Testis (tissue), 5 donors: ENCODE measurements at places on chromosomes 6 and 20. TPM values are rescaled to one million over a fixed set of nuclear protein-coding genes. Genes with fewer than 3 reads are reported as not detected.

KCNK5 gene
- 2.3 TPM for polyA plus RNA-seq

ZNF341 gene
- polyA plus RNA-seq = 5.5 TPM

DNA sequence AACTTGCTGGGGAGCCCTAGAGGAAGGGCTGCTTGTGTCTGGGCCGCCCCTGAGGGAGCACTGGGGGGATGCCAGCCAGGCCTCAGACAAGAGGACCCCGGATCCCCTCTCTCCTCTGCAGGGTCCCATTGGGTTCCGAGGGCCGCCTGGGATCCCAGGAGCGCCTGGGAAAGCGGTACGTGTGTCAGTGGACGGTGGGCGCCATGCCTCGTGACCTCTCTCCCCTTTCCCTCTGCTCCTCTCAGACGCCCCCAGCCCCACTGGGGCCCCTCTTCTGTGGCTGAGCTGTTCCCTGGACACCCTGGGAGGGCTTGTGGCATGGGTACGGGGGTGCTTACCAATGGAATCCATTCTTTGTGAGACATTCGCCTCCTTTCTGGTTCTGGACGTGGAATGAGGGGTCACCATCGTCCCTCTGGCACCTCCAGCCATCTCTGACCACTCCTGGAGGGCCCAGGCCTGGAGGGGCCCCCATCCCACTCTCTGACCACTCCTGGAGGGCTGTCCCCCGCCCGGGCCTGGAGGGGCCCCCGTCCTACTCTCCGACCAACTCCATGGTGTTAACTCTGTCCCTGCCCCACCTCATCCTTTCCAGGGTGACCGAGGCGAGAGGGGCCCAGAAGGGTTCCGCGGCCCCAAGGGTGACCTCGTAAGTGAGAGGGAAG, 9.9 kb downstream of the COL9A3 start:
- H3K36me3 ChIP-seq = no peaks in the 10 kb centered on the region
- H3K4me3 ChIP-seq = no peak overlapping the region
- no peaks in the 10 kb centered on the region for H3K27me3 ChIP-seq

- H3K4me1 ChIP-seq = no peaks in the 10 kb centered on the region
- DNase-seq = no peak
- no peak overlapping the region for H3K27ac ChIP-seq
- no peaks in the 10 kb centered on the region for H3K27me3 ChIP-seq
These were observed 9.5 kb upstream of the RALY start for GRCh38 chr20:33984182-33984719.

TSBP1 gene
- 21.0 TPM for polyA plus RNA-seq

OTOR gene
- not detected for polyA plus RNA-seq

DNA sequence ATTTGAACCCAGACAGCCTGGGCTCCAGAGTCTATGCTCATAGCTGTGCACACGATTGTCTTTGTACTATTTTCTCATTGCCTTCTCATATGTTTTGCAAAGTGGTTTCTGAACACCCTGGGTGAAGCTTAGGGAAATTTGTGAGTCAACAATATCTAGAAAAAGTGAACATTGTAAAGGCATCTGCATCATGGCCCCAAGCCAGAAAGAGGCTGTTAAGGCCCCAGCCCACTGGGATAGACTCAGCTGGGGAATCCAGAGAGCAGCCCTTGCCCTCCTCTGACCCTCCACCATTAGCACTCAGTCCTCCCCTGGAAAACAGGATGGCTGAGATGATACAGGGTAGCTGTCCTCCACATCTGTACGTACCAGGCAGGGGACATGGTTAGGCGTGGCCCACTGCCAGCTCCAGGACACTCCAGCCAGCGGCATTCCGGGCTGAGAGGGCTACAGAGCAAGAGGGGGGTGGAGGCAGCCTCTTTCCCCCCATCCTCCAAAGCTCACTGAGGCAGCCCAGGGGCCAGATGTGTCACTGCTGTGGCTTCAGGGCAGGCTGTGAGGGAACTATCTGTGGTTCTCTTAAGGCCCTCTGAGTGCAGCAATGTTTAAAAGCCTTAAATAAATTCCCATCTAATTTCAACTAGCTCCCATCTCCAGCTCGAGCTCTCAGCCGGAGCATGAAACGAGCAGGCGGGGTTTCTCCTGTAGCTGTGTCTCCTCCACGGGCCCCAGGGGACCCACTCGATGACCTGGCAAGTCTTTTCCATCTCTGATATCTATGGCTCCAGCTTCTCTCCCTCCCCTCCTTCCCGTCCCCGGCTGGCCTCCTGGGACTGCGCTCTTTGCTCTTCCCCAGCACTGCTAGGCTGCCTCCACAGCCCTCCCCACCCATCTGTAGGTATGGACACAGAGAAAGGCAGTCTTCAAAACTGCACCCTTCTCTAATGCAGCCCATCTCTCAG, 209.4 kb upstream of the LRFN2 start:
- H3K36me3 ChIP-seq = no peaks in the 10 kb centered on the region
- no peak overlapping the region for H3K4me3 ChIP-seq
- H3K27me3 ChIP-seq = no peaks in the 10 kb centered on the region
- no peaks in the 10 kb centered on the region for H3K4me1 ChIP-seq
- no peak for DNase-seq
- H3K27ac ChIP-seq = no peak overlapping the region

GRCh38 chr20:8050157-8050837, 30.7 kb upstream of the TMX4 start:
- no peaks in the 10 kb centered on the region for H3K36me3 ChIP-seq
- DNase-seq = no peak
- H3K27ac ChIP-seq = no peak overlapping the region
- H3K4me3 ChIP-seq = no peak overlapping the region
- no peaks in the 10 kb centered on the region for H3K27me3 ChIP-seq
- no peaks in the 10 kb centered on the region for H3K4me1 ChIP-seq

DNA sequence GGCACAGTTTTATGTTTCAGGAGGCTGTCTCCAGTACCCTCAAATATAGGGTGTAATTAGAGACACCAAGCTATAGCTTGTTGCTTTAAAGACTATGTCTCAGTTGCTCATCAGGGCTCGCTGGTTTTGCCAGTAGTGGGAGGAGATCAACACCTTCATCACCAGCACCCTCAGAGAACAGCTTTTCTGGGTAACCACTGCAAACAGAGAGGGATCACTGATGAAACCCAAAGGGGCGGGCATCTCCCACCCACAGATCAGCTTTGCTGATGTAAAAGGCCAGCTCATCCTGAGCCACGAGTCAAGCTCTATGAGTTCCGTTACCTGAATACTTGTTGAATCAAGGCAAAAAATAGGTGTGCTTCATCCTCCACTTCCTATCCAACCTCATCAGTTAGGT, 187.7 kb downstream of the AIG1 start:
- no peaks in the 10 kb centered on the region for H3K36me3 ChIP-seq
- no peak overlapping the region for H3K4me3 ChIP-seq
- H3K27ac ChIP-seq = no peak overlapping the region
- H3K4me1 ChIP-seq = no peaks in the 10 kb centered on the region
- no peak for DNase-seq

- H3K36me3 ChIP-seq = no peaks in the 10 kb centered on the region
- no peaks in the 10 kb centered on the region for H3K27me3 ChIP-seq
- H3K27ac ChIP-seq = no peak overlapping the region
- H3K4me1 ChIP-seq = no peaks in the 10 kb centered on the region
- no peak overlapping the region for H3K4me3 ChIP-seq
- no peak for DNase-seq
These were observed 279.6 kb downstream of the PRL start for GRCh38 chr6:22017272-22017671.

- H3K4me1 ChIP-seq = peaks cover 52% of the 10 kb centered on the region
- H3K27me3 ChIP-seq = no peaks in the 10 kb centered on the region
- no peak overlapping the region for H3K27ac ChIP-seq
- H3K36me3 ChIP-seq = no peaks in the 10 kb centered on the region
- H3K4me3 ChIP-seq = no peak overlapping the region
- no peak for DNase-seq
These were observed 6.7 kb downstream of the PYGB start for GRCh38 chr20:25254571-25254970.

DNA sequence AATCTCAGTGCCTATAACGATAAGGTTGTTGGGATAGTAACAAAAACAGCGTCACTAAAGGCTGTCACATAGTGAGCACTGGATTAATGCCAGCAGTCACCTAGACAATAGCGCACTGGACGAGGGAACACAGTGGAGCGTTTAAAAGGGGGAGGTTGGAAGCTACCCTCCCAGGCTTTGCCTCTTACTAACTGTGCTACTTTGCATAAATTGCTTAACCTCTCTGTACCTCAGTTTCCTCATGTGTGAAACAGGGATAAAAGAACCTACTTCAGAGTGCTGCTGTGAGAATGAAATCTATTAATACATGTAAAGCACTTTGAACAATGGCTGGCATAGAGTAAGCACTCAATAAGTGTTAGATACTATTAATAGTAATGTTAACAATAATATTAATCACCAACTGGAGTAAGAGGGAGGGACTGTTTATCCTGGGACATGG, 10.5 kb downstream of the BCL2L1 start:
- no peaks in the 10 kb centered on the region for H3K27me3 ChIP-seq
- H3K4me3 ChIP-seq = no peak overlapping the region
- peaks cover 67% of the 10 kb centered on the region for H3K4me1 ChIP-seq
- H3K27ac ChIP-seq = peak overlapping the region; percentile 99
- no peaks in the 10 kb centered on the region for H3K36me3 ChIP-seq

DEFB129 gene
- polyA plus RNA-seq = not detected

OR2H2 gene
- polyA plus RNA-seq = 3.7 TPM

- DNase-seq = no peak
- no peaks in the 10 kb centered on the region for H3K27me3 ChIP-seq
- H3K4me1 ChIP-seq = peaks cover 5% of the 10 kb centered on the region
These were observed 52.3 kb upstream of the ADGRF1 start for GRCh38 chr6:47094241-47094925.

HLA-DQA1 gene
- 33.9 TPM for polyA plus RNA-seq

- no peaks in the 10 kb centered on the region for H3K27me3 ChIP-seq
- DNase-seq = no peak
- H3K4me3 ChIP-seq = no peak overlapping the region
These were observed 18.4 kb downstream of the TP53RK start for GRCh38 chr20:46670585-46671584.

ARG1 gene
- 0.34 TPM for polyA plus RNA-seq

GRCh38 chr6:67231092-67231491, 1404.0 kb upstream of the ADGRB3 start:
- H3K27me3 ChIP-seq = no peaks in the 10 kb centered on the region
- no peaks in the 10 kb centered on the region for H3K36me3 ChIP-seq
- H3K4me3 ChIP-seq = no peak overlapping the region
- no peak for DNase-seq

SMIM29 gene
- 19.3 TPM for polyA plus RNA-seq

- H3K27ac ChIP-seq = peak within 1 kb of the TSS; percentile 76
- peak; percentile 92 for DNase-seq
- no peaks in the 10 kb centered on the region for H3K27me3 ChIP-seq
- peak within 1 kb of the TSS; percentile 97 for H3K4me3 ChIP-seq
- no peaks in the 10 kb centered on the region for H3K36me3 ChIP-seq
- peaks cover 28% of the 10 kb centered on the region for H3K4me1 ChIP-seq
These were observed at the start of the genes ARFRP1 and ZGPAT for GRCh38 chr20:63707558-63708300. Gene ARFRP1 (minus strand): TSS chr20:63707976. CDS start chr20:63707091, 885 bp downstream. Gene ZGPAT (plus strand): TSS chr20:63708039. CDS start chr20:63708581, 542 bp downstream.

DNA sequence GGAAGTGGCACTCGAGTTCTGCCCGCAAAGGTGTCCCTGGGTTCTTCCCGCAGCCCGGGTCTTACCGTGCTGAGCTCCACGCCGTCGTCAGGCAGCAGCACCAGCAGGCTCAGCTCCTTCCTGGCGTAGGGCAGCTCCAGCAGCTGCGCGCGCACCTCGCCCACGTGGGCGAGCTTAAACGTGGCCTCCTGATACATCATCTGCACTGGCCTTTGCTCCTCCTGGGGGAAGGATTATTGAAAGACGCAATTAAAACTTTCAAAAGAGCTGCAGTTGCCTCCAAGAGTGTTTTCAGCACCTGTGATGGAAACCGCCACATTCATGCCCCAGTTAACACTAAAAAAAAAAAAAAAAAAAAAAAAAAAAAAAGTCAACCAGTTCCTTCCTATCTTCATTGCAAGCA, 11.3 kb downstream of the SERPINB9 start:
- no peaks in the 10 kb centered on the region for H3K36me3 ChIP-seq
- H3K4me1 ChIP-seq = no peaks in the 10 kb centered on the region
- DNase-seq = peak; percentile 66
- H3K27me3 ChIP-seq = no peaks in the 10 kb centered on the region

DNA sequence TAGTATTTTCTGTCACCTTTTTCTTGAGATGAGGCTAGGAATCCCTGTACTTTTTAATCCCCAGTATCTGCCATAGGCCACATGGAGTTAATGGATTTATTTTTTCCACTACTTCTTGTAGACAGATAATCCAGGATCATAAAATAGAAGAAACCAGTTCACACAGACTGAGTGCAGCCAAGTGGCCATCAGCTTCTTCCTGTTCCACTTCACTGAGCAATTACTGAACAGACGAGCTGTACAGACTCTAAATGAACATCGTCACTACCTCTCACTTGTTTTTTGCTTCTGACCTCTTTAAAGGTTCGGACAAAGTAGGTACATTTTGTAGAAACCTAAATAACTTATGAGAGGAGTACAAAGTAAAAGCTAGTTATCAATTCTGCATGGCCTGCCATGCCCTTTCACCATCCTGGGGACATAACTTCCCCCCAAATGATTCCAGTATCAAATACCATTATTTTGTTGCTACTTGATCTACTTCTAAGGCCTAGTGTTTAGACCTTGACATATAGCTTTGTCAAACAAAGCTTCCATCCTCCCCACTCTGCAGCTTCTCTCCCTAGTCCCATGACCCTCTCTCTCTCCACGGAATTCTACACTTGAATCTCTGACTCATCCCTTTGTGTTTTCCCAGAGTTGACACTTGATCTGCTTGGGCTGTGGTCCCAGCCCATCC, 34.4 kb upstream of the ARHGAP18 start:
- no peak for DNase-seq
- peaks cover 6% of the 10 kb centered on the region for H3K4me1 ChIP-seq
- no peak overlapping the region for H3K27ac ChIP-seq
- H3K27me3 ChIP-seq = no peaks in the 10 kb centered on the region

GRCh38 chr20:55678970-55679667, 326.2 kb downstream of the CBLN4 start:
- H3K4me1 ChIP-seq = no peaks in the 10 kb centered on the region
- H3K36me3 ChIP-seq = no peaks in the 10 kb centered on the region
- H3K27ac ChIP-seq = no peak overlapping the region
- no peak for DNase-seq
- H3K27me3 ChIP-seq = no peaks in the 10 kb centered on the region

- no peaks in the 10 kb centered on the region for H3K27me3 ChIP-seq
- H3K27ac ChIP-seq = no peak overlapping the region
- no peaks in the 10 kb centered on the region for H3K36me3 ChIP-seq
- H3K4me3 ChIP-seq = no peak overlapping the region
- no peak for DNase-seq
These were observed 31.2 kb upstream of the SHLD1 start for GRCh38 chr20:5718896-5719595.

DNA sequence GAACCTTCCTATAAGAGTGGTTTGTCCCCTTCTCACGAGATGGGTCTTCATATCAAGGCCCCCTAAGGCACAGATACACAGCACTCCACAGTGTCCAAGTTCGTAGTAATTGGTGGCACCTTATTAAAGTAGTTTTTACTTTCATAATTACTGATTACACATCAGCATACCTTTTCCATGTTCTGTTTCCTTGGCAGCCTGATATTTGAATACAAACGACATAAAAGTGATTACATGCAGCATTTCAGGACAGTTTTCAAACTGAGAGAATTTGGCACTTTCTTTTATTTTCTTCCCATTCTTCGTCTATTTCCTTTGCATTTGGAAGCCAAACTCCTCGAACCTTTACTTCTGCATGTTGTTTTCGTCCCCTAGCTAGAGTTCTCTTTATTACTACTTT, 139.7 kb downstream of the MTHFD1L start:
- peaks cover 13% of the 10 kb centered on the region for H3K4me1 ChIP-seq
- H3K36me3 ChIP-seq = no peaks in the 10 kb centered on the region
- no peak for DNase-seq
- no peaks in the 10 kb centered on the region for H3K27me3 ChIP-seq
- no peak overlapping the region for H3K27ac ChIP-seq
